ENCODE measurements at places on chromosomes 1 and 21. TPM values are rescaled to one million over a fixed set of nuclear protein-coding genes. Genes with fewer than 3 reads are reported as not detected.
A peak's percentile ranks its signal among the peaks of the same experiment; 100 is the strongest.

DNA sequence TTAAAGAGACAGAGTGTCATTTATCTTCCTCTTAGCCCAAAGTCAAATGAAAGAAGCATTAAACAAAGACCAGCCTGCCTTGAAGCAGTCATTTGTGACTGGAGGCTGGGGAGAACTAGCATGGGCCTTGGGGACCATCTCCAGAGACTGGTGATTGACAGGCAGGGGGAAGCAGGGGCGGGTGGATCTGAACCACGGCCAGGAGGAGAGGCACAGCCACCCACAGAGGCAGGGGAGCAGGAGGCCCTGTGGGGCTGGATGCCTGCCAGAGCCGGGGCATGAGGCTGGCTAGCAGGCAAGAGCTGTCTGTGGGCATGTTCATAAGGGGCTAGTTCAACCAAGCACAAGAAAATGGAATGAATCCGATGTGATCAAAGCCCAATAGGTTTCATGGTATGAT is 73.9 kb downstream of the PLXNA2 start:
- peak; percentile 34 for DNase-seq

- DNase-seq = peak; percentile 84
Observed at GRCh38 chr1:93681101-93681988, at the start of gene BCAR3. BCAR3 (minus strand) TSS chr1:93681837; CDS start chr1:93674930, 6,907 bp downstream.

Gene TNNI3K
- not detected for total RNA-seq

GRCh38 chr1:211537253-211537652 is 41.7 kb downstream of the SLC30A1 start:
- no peak for DNase-seq

- no peak for DNase-seq
Observed at GRCh38 chr1:40606194-40606593, 59.3 kb downstream of the RIMS3 start.

Gene CADM3
- total RNA-seq = 0.47 TPM

All from M059J (cell line).